ENCODE measurements at places on chromosomes 3 and 15.

GRCh38 chr3:126197854-126198584, 17.6 kb upstream of the ALDH1L1 start:
- no peak for DNase-seq

GRCh38 chr15:39870537-39870936, 49.5 kb downstream of the GPR176 start:
- DNase-seq: no peak

- DNase-seq: no peak
These were observed 17.1 kb upstream of the MUC13 start for GRCh38 chr3:124951511-124952281.

GRCh38 chr15:80382285-80382684, 21.9 kb upstream of the ARNT2 start:
- no peak for DNase-seq

DNA sequence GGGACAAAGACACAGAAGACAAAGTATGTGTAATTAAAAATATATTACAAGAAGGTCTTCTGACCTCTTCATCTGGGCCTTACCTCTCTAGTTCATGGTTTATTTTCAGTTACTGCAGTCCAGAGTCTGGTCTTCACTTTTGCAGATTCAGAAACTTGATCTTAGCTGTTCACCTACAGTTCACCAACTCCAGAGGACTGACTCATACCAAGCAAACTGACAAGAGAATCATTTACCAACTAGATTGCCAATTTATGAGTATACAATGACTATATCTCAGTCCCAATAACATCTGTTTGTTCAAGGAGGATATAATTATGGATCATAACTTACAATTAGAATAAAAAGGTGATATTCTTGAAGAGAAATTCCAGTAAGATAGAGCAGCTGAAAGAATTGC, 9.0 kb downstream of the P2RY1 start:
- DNase-seq: no peak

GRCh38 chr3:125462722-125463299, 57.2 kb downstream of the SNX4 start:
- DNase-seq: no peak

DNA sequence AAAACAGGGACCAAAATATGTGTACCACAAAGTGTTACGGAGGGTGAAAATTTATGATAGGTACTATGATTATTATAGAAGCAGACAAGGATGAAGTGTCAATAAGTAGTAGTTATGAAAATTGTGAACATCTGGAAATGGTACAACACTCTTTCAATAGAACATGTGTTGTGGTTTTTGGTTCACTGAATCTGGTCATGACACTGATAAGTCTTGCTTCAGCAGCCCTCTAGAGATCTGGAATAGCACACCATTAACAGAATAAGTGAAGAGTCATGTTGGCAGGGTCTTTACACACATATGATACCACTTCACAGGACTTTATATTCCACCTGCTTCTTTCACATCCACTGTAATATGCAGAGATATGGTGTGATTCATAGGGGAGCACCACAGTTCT, 985.2 kb upstream of the SEMA6D start:
- DNase-seq: no peak

GRCh38 chr3:33751336-33751735, 33.3 kb upstream of the CLASP2 start:
- DNase-seq: no peak

- no peak for DNase-seq
These were observed 96.5 kb downstream of the SQOR start for GRCh38 chr15:45731343-45731742.

GRCh38 chr3:355622-356021, 159.1 kb downstream of the CHL1 start:
- DNase-seq: no peak

- DNase-seq: no peak
These were observed 43.3 kb downstream of the MUC4 start for GRCh38 chr3:195768414-195768813.

- DNase-seq: no peak
These were observed 20.7 kb upstream of the POC1A start for GRCh38 chr3:52174896-52175295.

DNA sequence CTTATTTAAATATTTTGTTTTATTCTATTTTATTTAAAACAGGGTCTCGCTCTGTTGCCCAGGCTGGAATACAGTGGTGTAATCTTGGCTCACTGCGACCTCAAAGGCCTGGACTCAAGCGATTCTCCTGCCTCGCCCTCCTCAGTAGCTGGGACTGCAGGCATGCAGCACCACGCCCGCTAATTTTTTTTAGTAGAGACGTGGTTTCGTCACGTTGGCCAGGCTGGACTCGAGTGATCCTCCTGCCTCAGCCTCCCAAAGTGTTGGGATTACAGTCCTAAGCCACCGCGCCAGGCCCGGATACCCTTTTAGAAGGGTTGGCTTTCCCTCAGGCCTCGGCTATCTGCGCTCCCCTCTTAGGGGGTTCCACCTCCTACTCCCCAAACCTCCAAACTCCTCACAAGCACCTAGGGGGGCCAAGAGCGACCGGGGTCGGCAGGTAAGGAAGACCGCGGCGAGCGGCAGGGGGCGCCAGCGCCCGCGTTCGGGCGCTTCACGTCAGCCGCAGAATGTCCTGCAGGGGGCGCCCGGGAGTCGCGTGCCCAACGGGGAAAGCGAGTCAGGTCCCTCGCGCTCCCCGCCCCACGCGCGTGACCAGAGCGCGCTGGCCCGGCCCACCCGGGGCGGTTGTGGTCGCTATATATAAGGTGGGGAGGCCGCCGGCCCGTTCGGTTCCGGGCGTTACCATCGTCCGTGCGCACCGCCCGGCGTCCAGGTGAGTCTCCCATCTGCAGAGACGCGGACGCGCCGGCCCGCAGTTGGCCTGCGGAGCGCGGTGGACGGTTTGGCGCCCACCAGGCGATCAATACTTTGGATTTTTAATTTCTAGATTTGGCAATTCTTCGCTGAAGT, 51.8 kb upstream of the GATM start:
- peak; percentile 54 for DNase-seq

DNA sequence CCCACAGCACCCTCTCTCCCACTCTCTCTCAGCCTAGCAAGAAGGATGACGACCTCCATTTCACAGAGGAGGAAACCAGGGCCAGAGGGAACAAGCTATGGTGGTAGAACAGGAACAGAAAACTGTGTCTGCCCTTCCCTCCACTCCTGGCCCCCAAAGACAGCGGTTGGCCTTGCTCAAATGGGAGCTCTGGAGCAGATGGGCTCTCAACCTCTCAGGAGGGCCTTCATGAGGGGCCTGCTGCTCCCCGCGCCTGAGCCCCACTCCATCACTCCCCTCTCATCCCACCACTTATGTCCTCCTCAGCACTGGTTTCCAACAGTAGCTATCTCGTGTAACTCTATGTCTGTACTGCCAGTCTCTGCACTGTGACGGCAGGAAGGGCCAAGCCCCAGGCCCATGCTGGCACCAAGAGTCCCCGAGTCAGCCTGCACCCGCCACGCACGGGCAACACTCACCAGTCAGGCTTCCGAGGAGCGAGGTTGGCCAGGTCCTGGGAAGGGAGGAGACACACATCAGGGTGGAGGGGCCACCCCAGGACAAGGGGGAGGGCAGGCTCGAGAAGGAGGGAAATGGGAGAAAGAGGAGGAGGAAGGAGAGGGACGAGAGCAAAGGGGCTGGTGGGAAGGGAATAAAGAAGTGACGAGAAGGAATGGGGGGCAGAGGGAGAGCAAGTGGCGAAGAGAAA, 45.5 kb downstream of the PTH1R start:
- no peak for DNase-seq

DNA sequence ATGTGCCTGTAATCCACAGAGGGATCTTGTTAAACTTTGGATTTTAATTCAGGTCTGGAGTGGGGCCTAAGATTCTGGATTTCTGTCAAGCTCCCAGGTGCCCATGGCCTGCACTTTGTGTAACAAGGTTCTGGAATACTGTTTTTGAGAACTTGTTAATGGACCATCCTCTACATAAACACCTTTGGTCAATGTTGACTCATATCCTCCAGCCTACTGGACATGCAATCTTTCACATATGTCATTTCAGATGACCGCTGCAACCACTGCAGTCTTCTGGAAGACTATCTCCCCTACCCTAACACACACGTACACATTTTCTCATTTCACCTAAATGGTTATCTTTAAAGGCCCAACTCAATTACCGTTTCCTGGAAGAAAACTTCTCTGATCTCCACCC, 302.1 kb upstream of the TPRG1 start:
- no peak for DNase-seq

DNA sequence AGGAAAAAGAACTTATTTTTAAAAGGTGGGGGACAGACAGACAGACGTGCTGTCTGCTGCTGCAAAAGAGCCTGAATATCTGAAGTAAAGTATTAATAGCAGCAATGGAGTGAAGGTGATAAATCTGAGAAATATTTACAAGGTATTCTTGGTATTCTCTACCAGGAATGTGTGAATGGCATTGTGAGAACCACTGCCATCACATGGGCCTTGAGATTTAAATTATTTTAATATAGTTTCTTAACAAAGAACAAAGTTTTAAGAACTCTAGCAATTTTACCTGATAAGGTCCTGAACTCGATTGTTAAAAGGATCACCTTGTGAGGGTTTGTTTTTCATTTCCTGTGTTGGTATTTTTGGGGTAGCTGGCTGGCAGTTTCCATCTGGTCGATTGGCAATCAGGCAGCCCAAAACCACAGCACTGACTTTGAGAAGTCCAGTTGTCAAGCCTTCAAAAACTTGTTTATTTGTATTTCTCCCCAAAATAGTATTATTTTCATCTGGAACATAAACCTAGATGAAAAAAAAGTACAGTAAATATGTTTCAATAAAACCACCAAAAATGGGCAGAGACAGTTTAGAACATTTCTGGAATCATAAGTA, 97.3 kb downstream of the ISL2 start:
- no peak for DNase-seq

DNA sequence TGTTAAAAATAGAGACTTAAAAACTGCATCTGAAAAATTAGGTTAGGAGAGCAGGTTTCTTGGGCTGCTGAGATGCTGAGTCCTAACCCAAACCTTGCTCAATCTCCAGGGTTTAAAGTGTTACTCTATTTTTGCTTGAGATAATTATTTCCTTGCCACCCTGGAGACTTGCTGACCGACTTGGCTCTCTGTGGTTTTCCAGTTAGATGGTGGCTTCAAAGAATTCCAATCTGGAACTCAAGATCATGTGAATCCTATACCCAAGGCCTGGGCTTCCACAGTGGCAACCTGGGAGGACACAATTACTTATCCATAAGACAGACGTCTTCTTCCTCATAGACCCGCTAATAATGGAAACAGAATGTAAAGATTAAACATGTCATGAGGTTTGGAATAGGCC, 47.7 kb downstream of the SUMF1 start:
- no peak for DNase-seq

Data from stimulated activated CD4-positive, alpha-beta T cell treated with anti-CD3 and anti-CD28 coated beads, TNF-alpha, amount 100 ng/mL, for 1 hour (primary cell).